GM12891 (cell line): ENCODE measurements at places on chromosomes 11 and 22.

DNA sequence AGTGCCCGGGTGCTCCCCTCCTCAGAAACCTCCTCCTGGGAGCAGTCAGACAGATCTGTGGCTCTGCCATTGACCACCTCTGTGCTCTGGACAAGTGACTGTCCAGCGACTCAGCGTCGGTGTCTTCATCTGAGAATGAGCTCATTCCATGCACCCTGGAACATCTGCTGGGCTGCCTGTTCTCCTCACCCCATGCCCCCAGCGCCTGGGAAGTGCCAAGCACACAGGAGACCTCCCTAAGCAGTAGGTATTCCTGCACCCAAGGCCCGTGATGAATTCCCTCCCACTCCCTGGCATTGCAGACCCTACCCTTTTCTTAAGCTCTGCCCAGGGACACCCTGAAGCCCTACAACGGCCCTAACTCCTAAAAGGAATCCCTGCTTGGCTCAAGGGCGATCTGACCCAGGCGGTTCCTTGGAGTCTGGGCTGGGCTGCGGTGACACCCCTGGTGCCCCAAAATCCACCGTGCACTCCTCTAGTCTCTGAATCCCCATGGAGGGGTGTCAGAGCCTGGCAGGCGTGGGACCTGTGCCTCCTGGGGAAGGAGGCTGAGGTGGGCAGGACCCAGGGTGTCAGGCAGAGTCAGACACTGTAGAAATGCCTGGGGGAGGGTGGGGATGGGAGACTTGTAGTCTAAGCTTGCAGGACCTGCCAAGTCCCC is 92.0 kb downstream of the CEP164 start:
- no peak for DNase-seq

DNA sequence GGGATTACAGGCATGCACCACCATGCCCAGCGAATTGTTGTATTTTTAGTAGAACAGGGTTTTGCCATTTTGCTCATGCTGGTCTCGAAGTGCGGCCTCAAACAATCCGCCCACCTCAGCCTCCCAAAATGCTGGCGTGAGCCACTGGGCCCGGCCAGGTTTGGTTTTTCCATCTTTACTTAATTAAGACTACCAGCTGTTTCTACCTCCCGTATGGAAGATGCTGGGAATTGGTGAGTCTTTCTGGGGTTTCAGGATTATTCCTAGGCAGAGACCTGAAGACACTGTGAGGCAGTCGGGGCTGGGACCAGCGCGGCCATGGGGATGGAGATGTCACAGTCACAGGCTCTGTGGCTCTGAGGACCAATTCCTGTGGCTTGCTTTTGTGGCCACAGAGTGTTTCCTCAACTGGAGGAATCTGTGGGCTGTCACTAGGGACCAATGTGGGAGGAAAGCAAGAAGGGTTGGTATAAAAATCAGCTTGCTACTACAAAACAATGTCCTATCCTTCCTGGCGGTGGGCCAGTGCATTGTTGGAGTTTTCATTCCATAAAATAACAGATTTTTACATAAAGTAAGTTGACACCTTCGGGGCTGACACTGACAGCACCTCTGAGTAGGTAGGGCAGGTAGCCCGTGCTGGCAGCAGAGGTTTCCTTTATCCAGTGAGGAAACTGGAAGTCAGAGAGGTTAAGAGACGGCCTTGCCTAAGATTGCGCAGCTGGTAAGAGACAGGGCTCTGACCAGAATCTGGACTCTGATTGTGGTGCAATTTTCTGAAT is 8.4 kb upstream of the FTH1 start:
- no peak for DNase-seq

DNA sequence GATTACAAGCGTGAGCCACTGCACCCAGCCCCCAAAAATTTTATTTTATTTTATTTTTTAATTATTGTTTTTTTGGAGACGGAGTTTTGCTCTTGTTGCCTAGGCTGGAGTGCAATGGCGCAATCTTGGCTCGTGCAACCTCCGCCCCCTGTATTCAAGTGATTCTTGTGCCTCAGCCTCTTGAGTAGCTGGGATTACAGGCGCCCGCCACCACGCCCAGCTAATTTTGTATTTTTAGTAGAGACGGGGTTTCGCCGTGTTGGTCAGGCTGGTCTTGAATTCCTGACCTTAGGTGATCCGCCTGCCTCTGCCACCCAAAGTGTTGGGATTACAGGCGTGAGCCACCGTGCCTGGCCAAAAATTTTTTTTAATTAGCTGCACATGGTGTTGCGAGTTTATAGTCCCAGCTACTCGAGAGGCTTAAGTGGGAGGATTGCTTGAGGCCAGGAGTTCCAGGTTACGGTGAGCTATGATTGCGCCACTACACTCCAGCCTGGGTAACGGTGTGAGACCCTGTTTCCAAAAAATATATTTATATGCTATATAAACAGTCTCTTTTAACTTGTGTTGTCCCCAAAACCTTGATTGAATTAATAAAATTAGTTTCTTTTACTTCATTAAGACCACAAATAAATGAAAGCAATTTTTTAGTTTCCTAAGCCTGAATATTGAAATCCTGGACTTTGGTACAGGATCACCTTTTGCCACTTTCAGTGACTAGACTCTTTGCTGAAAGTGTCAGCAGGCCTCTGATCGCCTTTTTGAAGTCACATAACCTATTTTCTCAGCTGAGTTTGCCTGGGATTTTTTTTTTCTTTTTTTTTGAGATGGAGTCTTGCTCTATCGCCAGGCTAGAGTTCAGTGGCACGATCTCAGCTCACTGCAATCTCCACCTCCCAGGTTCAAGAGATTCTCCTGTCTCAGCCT is 16.2 kb downstream of the ATG13 start:
- DNase-seq: no peak

- no peak for DNase-seq
Measured at GRCh38 chr22:19152942-19153883, 3.1 kb upstream of the GSC2 start.

GRCh38 chr11:118010738-118011461 is 24.7 kb downstream of the IL10RA start:
- DNase-seq: peak; percentile 50

- DNase-seq: no peak
Measured at GRCh38 chr22:41256254-41257253, 15.8 kb upstream of the CHADL start.

GRCh38 chr11:61392981-61393595 is 701 bp downstream of the TMEM216 start:
- DNase-seq: peak; percentile 27

DNA sequence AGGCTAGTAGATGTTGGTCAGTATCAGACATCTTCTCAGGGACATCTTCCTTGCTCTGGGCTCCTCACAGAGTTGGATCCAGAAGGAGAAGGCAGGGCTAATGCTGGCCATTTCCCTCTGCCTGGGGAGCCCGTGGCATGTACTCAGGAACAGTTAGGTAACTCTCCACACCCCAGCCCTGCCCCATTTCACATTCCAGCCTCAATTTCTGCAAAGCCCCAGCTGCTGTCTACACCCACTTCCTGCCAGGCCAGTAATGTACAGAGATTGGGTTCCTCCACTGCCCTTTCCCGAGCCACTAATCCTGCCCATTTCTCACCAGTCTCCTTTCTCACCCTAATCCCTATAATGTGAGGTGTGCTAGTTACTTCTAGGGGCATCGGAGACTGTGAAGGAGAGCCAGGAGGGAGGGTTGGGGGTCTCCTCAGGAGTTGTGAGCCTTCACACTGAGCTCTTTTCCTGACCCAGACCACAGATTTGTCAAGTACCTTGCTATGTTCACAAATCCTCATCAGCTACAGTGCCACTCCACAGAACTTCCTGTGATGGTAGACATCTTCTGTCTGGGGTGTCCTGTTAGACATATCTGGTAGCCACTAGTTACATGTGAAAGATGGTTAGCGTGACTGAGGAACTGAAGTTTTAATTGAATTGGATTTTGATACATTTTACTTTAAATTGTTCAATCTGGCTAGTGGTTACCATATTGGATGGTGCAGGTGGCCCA is 1.3 kb upstream of the SEC14L3 start:
- DNase-seq: no peak

GRCh38 chr22:23399367-23400285 is 180.5 kb downstream of the IGLL1 start:
- DNase-seq: no peak

GRCh38 chr11:75063741-75064314 is 32.8 kb downstream of the OR2AT4 start:
- DNase-seq: no peak

- DNase-seq: no peak
Measured at GRCh38 chr22:28024422-28024888, 105.4 kb upstream of the PITPNB start.

- no peak for DNase-seq
Measured at GRCh38 chr11:104731890-104732289, 166.4 kb downstream of the CASP12 start.
